ENCODE measurements at places on chromosomes 3 and 15.

GRCh38 chr3:34202975-34203374 lies 404.5 kb downstream of the PDCD6IP start:
- no peak for DNase-seq

DNA sequence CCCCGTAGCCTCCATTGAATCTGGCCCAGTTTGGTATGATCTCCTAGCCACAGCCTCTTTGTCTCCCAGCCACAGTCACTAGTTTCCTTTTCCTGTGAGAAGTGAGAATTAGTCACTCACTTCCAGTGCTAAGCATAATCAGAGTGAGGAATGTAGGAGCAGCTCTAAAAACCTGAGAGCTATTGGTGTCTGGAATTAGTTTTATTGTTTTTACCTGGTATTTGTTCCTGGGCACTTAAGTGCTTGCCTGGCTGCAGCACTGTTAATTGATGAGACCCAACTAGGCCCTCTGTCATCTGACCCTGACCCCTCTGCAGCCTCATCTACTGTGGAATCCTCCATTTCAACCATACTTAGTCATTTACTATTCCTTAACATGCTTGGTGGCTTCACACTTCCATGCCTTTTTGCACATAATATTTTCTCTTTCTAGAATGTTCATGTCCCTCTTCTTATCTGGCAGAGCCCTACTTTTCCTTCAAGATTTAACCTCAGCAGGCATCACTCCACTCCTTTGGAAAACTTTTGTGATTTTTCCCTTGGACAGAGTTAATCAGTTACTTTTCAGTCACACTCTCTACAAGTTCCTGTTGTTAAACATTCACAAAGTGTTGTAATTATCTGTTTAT lies 48.8 kb downstream of the PDE8A start:
- DNase-seq, result no peak

- DNase-seq, result no peak
Observed at GRCh38 chr3:184626923-184627322, 65.3 kb downstream of the EPHB3 start.

DNA sequence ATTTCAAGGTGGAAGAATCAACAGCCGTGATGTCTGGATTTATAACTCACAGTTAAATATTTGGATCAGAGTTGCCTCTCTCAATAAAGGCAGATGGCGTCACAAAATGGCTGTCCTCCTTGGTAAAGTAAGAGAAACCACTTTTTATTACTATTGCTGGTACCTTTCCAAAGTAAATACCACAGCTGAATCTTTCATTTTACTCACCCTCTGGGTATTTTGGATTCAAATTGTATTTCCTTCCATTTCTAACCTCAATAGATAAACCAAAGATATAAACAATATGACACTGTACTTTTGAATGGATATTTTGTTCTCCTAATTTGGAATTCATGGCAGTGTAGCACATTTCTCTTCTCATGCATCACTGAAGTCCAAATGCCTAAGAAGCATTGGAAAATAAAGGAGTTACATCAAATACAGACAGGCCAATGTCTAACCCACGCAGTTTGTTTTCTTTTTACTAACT lies 29.5 kb downstream of the KLHL24 start:
- DNase-seq, result no peak

DNA sequence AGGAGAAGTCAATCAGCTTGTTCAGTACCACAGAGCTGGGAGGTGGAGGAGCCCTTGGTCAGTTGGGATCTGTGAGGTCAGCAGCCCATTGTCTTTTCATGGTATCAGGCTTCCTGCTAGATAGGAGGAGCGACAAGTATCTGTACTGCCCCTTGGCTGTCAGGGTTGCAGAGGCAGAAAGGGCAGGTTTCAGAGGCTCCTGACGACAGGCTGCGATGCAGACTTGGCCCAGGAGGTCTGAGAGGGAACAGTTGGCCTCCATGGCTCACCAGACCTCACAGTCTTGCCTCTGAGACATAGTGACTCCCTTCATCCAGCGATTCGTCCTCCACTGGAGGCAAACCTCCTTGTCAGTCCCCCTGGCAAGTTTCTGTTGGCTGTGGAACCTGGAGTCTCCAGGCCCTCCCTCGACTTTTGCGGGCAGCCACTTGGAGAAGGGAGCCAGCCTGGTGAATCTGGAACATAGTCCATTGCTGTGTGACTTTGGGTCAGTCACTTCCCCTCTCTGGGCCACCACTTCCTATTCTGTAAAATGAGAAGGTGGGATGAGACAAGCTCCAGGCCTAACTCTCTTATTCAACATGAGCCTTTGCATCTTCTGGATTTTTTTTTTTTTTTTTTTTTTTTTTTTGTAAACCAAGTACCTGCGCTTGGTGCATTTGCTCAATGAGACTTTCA lies 177.9 kb upstream of the TLE3 start:
- DNase-seq, result no peak

GRCh38 chr15:59280855-59281254 lies 74.2 kb downstream of the LDHAL6B start:
- no peak for DNase-seq

GRCh38 chr3:135930255-135930654 lies 35.3 kb upstream of the PPP2R3A start:
- DNase-seq, result no peak

GRCh38 chr3:24111711-24112110 lies 166.6 kb downstream of the NR1D2 start:
- DNase-seq, result no peak

DNA sequence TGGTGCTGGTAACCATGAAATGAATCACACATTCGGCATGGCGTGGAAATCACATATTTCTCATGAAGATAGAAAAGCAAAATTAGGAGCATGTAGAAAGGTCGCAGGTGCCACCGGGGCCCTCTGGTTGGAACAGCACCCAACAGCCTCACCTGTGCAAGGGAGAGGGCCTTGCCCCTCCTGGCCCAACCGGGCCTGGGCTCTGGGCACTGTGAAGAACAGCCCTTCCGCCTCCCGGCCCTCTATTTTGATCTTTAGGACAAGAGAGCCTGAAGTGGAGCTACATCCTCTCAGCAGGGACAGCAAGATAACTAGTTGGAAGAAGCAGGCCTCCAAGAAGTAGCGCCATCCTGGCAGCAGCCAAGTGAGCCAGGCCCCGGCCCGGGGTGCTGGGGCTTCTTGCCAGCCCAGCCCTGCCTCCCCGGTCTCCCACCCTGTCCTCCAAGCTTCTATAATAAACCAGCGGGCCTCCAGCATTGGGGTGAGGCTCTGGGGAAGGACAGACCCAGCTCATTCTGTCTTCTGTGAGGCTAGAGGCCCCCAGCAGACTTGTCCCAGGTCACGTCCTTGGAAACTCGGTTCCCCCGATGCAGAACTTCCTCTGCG lies 46.1 kb upstream of the FGD5 start:
- no peak for DNase-seq

DNA sequence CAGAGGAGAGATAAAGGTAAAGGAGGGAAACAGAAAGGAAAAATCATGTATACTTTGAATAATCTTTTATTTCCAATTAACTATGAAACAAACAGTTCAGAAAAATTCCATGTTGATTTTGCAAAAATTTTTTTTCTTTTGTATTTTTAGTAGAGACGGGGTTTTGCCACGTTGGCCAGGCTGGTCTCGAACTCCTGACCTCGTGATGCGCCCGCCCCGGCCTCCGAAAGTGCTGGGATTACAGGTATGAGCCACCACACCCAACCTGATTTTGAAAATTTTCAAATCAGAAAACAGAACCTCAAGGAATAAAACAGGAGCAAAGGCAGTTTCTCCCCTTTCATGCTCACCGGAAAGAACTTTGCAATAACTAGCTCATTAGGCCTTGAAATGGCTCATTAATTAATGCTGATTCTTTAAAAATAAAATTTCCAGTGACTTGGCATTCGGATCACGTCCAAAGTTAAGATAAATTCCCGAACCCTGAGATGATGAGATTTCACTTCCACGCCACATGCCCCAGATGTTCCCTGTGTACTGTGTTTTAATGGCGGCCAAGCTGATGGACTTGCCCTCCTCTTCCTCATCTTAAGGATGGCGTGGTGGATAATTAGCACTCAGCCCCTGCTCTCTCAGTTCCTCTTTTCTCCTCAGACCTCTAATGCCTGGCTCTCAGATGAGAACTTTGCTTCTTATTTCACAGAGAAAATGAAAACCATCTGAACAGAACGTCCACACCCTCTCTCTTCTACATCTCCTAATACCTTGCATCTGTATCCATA lies 10.8 kb downstream of the BCL2L10 start:
- no peak for DNase-seq

DNA sequence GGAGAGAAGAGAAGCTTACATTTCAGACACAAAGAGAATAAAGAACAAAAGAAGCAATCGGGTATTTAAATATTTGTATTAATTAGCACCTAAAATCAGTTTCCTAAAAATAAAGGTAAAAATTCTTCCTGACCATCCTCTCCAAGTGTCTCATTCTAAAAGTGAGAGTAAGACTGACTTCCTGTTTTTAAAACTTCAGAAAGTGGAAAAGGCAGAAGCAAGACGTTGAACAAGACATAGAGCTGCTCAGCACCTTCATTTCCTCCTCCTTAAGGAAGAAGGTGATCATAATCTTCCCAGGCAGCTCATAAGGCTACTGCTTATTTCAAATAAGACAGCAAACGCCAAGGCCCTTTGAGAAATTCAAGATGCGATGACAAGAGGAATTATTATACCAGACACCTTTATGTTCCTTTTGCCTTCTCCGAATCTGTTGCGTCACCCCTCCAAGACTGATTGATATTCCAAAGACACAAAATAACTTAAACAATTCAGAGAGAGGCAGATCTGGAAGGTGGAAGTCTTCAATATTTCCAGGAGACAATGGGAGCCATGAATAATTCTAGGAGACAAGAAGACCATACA lies 238.8 kb upstream of the TLE3 start:
- no peak for DNase-seq

DNA sequence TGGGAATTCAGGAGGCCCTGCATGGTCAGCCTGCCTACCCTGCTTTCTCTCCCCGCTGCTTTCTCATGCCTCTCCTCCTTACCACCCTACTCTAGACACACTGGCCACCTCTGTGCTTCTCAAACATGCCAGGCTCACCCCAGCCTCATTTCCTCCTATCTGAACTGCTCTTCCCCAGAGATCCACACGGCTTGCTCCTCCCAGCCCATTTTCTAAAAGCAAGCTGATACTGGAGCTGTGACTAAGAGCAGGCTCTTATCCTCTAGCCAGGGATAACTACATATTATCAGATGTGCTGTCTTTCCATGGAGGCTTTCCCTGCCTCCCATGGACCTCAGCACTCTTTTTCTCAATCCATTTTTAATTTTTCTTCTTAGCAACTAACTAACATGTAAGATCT lies 85.9 kb downstream of the BOC start:
- no peak for DNase-seq

GRCh38 chr3:138463724-138464490 lies 29.5 kb downstream of the ESYT3 start:
- DNase-seq, result no peak

GRCh38 chr15:96977886-96978285 lies 647.4 kb downstream of the NR2F2 start:
- no peak for DNase-seq

- DNase-seq, result no peak
Observed at GRCh38 chr3:181333394-181333793, 343.9 kb upstream of the DNAJC19 start.

GRCh38 chr3:184496933-184497332 lies 64.7 kb upstream of the EPHB3 start:
- DNase-seq, result no peak

GRCh38 chr3:14691719-14692118 lies 16.8 kb downstream of the C3orf20 start:
- DNase-seq, result no peak

GRCh38 chr3:30112902-30113484 lies 493.4 kb upstream of the TGFBR2 start:
- peak; percentile 54 for DNase-seq

- DNase-seq, result no peak
Observed at GRCh38 chr3:44160818-44161217, 80.9 kb upstream of the TOPAZ1 start.

- DNase-seq, result no peak
Observed at GRCh38 chr3:13068269-13069010, 4.8 kb downstream of the IQSEC1 start.

GRCh38 chr15:101664303-101664913 lies 12.2 kb upstream of the TM2D3 start:
- DNase-seq, result peak; percentile 54

DNA sequence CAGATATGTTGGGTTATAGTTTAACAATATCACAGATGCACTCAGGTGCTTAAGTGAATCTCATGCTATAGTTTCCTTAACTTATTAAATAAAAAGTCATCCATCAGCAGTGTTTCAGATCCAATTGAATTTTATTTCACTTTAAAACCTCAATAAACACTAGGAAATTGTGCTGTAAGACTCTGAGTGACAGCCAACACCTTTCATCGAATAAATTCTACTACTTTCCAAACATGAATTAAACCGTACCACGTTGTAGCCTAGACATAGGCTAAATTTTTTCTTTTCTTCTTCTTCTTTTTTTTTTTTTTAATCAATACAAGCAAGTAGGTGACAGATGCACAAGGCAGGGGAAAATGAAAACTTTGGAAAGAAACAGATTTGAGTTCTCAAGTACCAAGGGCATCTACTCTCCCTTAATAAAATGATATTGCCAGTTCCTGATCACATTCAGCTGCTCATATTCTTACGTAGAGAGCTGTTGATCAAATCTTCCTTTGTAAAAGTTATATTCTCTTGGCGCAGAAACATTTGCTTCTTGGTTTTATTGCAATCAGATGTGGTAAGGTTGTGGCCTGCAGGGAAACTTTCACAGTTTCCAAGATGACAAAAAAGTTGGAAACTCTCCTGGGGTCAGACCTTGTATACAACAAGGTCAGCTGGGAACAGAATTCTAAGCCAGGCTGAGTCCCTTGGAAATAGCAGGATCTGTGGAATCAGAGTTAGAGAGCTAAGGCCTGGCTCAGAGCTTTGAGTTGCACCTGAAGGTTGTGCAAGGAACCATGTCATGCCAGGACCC lies 147.7 kb downstream of the CD47 start:
- no peak for DNase-seq

DNA sequence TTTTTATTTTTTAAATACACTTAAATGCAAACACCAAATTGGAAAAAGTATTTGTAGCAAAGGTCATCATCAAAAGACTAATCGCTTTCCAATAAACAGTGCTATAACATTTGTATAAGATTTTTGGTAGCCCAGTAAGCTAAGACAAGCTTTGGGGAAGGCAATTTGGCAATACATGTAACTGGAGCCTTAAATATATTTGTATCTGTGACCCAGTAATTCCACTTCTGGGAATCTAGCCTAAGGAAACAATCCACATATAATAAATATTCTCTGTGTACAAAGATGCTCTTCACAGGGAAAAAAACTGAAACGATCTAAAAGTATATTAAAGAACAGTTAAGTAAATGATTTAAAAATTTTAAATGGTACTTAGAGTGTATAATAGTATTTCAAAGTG lies 65.5 kb upstream of the TJP1 start:
- no peak for DNase-seq

GRCh38 chr15:75149867-75150709 lies 51.6 kb upstream of the C15orf39 start:
- peak; percentile 79 for DNase-seq

- no peak for DNase-seq
Observed at GRCh38 chr3:194871864-194872668, 186.4 kb downstream of the FAM43A start.

- DNase-seq, result no peak
Observed at GRCh38 chr15:67085818-67086636, 20.6 kb downstream of the SMAD3 start.
